ENCODE measurements at places on chromosomes 7 and 10.

DNA sequence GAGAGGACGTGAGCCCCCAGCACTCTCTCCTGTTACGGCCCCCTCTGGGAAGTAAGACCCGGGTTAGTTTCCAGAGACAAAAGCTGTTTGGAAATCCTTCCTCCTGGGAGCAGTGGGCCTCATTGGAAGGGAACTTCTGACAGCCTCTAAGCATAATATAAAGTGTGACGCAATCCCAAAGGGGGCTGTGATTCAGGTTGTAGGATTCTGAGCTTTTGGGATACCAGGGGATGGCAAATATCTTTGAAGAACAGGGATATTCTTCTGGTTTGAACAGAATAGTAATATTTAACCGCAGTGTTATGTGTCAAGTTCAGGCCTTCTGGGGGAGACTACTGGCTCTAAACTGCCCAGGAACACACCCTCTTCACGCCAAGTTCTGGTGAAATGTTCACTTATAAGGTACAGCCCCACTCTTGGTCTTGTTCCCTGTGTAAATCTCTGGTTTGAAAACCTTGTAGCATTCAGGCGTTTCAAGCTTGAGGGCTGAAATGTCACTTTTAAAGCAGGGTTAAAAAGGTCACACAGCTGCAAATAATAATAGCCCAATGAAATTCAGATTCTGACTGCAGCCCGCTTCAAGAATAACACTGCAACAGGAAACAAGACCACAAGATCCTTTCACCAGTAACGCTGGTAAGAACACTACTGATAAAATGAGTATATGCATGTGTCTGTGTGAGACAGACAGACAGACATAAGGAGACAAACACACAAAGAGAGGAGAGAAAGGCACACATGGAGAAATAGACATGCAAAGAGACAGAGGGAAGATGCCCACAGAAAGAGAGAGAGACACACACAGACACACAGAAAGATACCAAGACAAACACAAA, 69.0 kb downstream of the CREB5 start:
- DNase-seq: no peak

DNA sequence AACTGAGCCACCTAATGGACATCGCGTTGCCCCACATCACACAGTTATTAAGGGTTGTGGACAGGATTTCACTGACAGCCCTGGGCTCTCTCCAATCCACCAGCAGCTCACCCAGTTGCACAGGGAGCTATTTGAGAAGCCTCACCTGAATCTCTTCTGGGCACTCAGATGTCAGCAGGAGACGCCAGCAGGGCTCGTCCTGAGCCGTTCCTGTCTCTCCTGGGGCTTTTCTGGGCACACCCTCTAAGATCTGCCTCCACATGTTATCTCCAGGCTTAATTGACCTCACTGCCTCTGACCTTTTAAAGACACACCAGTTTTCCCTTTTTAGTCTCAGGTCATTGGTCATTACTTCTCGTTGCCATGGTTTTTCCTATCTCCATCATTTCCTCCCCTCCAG, 63.0 kb downstream of the GRID1 start:
- DNase-seq: no peak

GRCh38 chr10:1646332-1646731, 91.0 kb downstream of the ADARB2 start:
- no peak for DNase-seq

DNA sequence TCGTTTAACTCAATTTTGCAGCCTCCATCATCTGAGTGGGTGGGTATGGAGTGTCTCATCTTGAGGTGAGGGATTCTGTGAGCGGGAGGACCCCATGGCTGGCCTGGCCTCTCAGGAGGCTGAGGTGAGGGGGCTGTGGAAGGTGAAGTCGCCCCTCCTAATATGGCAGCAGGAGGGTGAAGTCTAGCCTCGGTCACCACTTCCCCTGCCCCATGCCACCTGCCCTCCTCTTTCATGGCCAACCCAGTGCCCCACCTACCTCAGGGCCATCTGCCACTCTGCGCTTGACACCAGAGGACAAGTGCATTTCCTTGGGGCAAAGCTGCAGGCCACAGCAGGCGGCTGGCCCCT, 8.7 kb downstream of the RASGEF1A start:
- no peak for DNase-seq

DNA sequence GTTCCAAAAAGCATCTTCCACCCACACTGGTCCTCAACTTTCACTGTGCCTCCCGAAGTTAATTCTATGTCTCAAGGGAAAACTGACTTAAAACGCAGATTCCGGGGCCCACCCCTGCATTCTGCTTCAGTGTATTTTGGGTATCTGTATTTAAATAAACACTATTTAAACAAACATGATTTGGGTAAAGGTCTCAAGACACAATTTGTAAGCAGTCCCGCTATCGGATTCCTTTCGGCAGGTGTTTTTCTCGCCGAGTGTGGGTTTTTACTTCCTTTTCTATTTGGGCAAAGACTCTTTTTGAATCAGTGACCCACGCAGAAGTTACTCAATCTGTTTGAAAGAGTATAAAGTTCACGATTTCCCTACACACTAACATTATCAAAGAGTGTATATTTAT, 1.2 kb downstream of the PDIA4 start:
- DNase-seq: no peak

DNA sequence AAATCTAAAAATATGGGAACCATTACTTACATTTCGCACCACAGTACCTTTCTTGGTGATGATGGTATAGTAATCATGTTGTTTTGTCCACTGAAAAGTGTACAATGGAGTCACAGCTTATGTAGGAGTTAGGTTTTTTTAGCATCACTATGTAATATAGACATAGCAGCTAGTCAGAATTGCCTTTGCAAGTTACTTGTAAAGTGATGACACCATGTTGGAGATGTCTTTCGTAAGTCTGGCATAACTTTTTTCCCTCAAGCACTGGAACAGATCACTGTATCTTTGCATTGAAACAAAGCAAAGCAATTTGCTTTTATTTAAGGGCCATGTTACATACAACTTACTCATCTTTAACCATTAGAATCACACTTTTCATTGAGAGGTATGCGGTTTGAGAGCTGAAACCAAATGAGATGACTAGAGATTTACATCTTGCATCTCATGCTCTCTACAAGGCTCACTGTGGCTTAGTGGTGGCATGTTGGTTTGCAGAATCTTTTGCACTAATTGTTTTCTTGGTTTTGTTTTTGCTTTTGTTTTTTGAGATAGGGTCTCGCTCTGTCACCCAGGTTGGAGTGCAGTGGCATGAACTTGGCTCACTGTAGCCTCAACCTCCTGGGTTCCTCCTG, 18.3 kb downstream of the UBN2 start:
- DNase-seq: no peak

GRCh38 chr7:103914147-103914899, 75.1 kb downstream of the RELN start:
- DNase-seq: no peak

DNA sequence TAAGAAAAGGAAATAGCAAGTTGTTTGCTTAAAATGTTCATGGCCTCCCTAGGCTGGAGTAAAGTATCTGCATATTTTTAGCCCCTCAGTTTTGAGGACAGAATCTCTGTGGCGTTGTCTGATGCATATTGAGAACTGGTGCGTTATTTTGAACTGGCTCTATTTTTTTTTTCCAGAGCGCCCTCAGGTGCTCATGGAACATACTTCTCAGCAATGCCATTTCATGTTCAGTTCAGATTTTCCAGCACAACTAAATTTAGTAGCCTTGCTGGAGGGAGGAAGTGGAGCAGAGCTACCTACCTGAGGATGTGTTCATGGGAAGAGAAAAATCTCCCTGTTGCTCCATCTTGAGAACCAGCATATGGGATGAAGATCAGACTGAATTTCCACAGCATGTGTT, 870.5 kb downstream of the LRMDA start:
- no peak for DNase-seq

DNA sequence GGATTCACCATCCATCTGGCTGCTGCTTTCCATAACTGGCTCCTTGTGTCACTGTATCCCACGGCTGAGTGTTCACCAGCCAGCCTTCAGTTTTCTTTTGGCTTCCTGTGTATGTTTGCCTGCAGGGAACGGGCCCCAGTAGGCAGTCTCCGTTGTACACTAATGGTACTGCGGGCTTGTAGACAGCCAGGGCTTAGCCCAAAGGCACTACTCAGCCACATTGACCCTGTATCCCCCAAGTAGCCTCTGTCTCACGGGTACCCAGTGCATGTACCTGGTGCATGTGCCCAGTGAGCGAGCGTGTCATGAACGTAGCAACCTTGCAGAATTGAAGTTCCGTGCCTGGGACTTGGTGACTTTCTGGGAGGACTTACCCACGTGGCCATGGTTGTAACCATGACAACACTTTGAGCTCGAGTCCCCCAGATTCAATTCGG, 6.1 kb downstream of the PFKFB3 start:
- DNase-seq: no peak

GRCh38 chr7:22587322-22587721, 87.3 kb upstream of the STEAP1B start:
- no peak for DNase-seq

DNA sequence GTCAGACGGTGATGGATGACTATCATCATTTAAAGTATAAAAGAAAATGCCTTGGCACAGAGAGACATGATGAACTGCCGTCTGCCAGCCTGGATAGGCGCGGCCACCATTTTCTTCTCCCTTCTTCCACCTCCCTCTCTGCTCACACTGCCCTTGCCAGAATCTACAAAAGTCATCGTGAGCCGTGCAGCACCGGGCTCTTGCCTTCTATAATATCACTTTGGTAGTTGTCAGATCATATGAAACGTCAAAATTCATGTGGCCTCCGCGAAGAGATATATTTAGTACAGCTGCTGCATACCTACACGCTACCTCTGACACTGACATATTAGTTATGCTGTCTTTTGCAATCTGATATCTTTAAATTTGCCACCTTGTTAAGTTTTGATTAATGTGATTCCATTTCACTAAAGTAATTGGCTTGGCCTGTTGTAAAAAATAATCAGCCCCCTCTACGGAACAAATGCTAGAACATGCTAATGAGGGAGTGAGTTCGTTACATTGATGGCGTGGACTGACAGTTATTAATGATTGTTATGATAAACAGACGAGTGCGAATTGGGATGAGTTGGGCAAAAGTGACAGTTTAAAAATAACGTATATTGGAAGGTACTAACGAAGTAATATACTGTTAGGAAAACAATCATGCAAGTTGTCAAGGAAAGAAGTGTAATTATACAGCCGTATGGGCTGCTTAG, 214.9 kb downstream of the LRMDA start:
- no peak for DNase-seq

DNA sequence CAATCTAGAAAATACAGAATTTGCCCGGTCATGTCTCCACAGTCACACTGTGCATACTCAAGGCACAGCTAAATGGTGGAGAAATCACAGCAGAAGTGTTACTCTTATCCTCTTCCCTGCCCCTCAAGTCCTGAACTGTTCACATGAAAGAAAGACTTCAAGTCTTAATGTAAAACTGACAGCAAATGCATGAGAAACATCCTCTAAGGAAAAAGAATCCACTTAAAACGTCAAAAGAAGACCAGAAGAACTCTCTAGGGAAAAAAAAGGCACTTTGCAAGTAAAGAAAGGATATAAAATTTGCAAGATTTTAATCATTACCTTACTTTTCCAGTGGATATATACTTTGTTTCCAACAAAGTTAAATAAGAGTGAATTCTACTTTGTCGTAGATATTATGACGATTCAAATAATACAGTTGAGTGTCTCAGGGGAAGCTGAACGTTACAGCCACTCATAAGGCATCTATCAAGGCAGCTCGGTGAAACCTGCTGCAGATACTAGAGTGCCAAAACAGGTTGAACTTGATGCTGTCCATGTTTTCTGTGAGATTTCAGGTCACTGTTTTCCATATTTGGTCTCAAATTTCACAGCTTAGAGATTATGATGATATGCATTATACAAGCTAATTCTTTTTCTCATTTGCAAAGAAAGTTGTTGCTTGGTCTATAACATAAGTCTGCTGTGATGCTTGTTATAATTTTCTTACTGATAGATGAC, 155.0 kb downstream of the CTTNBP2 start:
- DNase-seq: no peak

DNA sequence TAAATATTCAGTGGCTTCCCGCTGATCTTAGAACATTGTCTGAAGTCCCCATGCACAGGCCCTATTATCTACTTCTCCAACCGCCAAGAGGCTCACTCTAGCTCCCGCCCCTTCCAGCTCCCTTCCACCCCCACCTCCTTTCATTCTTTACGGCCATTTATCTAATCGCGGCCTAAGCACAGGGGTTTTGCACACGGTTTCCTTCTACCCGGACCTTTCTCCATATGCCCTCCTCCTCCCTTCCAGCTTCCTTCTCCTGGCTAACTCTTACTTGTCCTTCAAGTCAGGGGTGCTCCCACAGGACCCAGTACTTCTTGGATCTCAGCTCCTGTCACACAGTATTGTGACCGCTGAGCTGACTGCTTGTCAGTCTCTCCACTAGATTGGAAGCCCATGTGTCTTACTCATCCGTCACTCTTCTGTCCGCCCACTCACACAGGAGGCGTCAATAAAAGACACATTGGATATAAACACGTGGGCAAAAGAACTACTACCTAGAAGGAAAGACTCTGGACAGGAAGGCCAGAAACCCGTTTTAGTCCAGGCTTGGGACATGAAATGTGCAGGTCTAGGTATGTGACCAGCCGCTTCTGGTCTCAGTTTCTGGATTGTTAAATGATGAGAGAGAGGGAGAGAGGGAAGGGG, 20.2 kb upstream of the HPS1 start:
- no peak for DNase-seq

GRCh38 chr10:1425879-1426278, 311.4 kb downstream of the ADARB2 start:
- no peak for DNase-seq

DNA sequence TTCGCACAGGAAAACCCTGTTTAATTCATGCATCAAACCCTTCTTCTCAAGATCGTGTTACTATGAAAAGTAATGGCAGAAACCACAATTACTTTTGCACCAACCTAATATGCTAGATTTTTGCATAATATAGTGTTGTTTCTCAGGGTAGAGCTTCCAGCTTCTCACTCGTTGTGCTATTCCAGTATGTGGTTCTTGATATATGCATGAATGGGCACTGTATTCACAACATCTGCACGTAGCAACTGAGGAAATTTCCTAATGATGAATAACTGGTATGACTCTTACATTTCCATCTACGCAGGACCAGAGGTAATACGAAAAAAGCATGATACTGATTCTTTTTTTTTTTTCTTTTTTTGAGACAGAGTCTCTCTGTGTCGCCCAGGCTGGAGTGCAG, 326.6 kb upstream of the GALNT17 start:
- DNase-seq: no peak

DNA sequence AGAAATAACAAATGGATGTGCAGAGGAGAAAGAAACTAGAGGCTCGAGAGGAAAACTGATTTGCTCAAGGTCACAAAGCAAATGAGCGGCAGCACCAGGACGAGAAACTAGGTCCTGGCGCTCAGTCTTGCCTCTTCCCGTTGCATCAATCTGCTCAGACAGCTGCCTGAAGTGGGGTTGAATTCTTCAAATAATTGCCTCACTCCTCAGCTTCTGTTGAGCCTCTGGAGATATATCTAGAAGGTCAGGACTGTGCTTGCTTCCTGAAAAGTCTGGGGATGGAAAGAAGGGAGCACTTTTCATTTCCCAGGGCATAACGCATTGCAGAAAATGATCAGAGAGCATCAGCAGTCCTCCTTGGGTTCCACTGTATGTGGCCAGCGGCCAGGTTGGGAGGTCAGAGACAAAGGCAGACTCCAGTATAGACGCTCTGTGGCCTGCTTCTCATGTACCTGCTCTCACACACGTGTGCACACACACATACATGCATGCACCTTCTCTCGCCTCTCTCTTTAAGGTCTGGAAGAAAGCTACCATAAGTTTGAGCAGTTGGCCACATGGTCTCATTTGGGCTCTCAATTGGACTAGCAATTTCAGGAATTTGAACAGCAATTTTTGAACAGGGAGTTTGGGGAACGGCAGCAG, 83.7 kb upstream of the DUSP5 start:
- DNase-seq: no peak
